ENCODE measurements at places on chromosomes 3 and 15. TPM values are rescaled to one million over a fixed set of nuclear protein-coding genes. Genes with fewer than 3 reads are reported as not detected.

- DNase-seq: no peak
Observed at GRCh38 chr3:111608383-111608782, 13.2 kb upstream of the ZBED2 start.

DNA sequence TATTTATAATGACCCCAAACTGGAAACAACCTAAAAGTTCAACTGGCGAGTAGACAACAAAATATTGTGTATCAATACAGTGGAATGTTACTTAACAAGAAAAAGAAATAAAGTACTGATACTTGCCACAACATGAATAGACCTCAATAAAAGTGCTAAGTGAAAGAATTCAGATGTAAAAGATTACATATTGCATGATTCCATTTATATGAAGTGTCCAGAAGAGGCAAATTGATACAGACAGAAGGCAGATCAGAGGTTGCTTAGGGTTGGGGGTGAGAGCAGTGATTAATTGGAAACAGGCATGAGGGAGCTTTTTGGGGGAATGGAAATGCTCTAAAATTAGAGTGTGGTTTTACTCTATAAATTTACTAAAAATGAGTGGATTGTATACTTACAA lies 183.3 kb downstream of the SATB1 start:
- DNase-seq: no peak

DNA sequence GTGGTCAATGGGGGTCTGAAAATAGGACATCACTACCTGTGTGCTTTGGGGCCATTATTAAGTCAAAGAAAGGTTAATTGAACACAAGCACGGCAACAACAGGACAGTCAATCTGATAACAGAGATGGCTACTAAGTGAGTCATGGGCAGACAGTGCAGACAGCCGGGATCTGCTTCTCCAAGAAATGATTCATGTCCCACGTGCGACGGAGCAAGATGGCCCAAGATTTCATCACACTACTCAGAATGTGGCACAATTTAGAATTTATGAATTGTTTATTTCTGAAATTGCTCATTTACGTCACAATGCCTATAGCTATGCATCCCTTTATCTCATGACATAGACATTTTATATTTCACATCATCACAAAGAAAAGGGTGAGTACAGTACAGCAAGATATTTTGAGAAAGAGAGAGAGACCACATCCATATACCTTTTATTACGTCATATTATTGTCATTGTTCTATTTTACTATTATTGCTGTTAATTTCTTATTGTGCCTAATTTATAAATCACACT lies 770.6 kb upstream of the NR2F2 start:
- DNase-seq: no peak

GRCh38 chr3:64238971-64239667 lies 13.9 kb upstream of the PRICKLE2 start:
- DNase-seq: peak; percentile 94

DNA sequence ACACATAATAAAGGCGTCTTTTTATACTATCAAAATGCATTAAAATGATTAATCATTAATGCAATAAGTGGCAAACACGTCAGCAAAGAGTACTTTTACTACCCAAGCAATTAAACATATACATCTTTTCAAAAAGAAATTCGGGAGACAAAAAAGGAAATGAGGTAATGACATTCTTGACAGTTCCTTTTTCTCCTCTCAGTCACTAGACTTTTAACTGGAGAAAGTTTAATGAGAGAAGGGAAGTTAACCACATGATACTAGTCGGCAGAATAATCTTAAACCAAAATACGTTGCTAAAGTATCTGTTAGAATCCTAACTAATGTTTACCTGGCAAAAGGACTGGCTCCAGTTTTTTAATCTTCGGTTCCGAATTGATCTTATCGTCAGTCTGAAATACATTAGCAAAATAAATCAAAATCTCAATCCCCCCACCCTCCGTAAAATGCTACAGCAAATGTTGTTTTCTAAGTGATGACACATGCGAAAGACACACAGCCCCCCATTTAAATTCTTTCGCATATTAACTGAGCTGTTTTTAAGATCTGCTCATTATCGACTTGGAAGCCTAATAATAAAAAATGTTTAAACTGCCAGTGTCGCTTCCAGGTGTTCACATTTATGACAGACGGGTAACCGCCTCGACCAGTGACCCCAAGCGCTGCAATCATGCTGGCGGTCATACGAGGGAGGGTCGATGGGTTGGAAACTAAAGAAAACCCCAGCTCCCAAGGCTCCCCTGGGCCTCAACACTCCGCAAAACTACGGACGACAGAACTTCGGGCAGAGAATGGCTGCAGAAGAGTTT lies 778 bp downstream of the MTMR10 start:
- peak; percentile 44 for DNase-seq

DNA sequence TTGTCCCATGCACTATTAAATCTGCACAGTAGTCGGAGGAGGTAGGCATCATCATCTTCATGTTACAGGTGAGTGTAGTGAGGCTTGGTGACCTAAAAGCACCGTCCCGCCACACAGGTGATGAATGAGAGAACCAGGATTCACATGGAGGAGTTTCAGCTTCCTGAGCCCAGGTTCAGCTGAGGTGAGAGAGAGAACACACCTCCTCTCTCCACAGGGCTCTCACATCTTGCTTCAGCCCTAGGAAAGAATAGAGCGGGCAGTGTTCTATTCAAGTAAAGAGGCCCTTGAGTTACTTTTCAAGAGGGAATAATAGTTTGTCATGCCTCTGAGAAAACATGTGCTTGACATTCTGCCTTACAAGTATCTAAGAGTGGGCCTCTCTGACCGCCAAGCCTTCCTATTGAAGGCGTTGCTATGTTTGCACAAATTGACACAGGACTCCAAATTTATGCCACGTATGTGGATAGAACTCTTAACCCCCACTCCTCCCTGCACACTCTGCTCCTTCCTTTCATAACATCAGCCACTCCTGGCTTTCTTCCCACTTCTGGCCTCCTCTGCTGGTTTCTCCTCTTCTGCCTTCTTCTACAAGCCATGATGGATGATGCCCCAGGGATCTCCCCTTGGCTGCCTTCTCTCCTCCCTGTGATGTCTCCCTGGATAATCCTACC lies 138.3 kb upstream of the ABHD17C start:
- peak; percentile 27 for DNase-seq

GRCh38 chr3:145704020-145704419 lies 457.0 kb downstream of the PLOD2 start:
- no peak for DNase-seq

- DNase-seq: no peak
Observed at GRCh38 chr3:106830334-106830733, 546.9 kb upstream of the CCDC54 start.

CCDC33 gene
- 0.14 TPM for polyA plus RNA-seq

PPM1M gene
- 22.5 TPM for polyA plus RNA-seq

DNA sequence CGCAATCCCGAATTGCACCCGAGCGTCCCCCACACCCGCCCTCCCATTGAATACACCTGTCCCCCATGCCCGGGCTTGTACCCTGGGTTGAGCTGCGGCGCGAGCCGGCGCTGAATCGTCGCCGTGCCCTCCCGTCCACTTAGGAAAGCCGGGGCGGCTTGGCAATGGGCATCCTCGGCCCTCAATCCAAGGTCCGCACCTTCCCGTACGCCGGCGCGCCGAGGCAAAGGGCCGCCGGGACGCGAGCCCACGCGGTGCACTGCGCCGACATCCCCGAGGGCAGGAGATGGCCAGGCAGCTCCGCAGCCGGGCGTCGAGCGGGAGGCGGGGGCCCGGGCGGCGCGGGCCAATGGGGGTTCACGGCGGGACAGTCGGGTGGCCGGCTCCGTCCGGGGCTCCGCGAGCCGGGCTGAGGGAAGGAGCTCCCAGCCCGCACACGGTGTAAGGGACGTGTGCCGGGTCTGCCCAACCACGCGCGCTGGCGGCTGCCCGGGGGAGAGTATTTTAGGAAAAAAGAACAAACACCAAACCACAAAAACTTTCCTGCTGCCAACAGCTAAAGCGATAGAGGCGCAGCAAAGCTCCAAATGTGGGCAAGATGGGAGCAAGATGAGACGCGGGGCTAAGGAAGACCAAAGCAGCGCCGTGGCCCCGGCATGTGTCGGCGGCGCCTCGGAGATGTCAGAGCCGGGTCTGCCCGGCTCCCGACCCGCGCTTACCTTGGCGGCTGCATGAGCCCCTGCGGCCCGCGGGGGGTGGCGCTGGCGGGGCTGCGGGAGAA lies 621 bp downstream of the RGMA start:
- peak; percentile 57 for DNase-seq

TRPM1 gene
- polyA plus RNA-seq: not detected

ITGA11 gene
- polyA plus RNA-seq: 4.1 TPM

TM2D3 gene
- 39.6 TPM for polyA plus RNA-seq

DNA sequence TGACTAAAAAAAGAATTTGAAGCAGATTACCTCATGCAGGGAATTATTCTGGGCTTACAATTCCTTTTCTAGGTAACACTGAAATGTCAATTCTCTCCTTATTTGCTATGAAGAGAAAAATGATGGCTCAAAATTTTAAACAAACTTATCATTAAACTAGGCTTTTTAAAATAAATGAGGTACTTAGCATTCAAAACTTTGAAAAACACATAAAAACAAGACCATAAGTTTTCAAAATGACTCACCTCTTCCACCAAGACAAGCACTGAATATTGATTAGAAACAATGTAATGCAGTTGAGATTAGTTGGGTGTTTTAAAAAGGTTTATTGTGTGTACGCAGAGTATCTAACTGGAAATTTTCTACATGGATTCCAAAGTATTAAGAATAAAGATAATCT lies 154.6 kb downstream of the ADAM10 start:
- DNase-seq: no peak

GOLGA8O gene
- not detected for polyA plus RNA-seq

- no peak for DNase-seq
Observed at GRCh38 chr15:35991386-35991785, 445.4 kb upstream of the DPH6 start.

DNA sequence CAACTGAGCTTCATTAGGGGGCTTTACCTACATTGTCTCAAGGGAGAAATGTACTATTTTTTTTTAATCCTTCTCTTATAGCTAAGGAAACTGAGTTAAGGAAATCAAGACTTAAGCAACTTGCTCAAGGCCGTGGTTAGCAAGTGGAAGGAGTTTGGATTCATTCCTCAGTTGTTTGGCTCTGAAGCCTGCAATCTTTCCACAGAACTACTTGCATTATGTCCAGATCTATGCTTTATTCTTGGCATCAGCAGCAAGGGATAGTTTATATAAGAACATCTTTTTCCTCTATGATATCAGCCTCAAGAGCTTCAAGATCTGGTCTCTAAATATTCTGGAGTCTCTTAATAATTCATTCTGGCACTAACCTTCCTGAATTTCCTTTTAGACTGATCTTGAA lies 182.4 kb downstream of the SV2B start:
- peak; percentile 59 for DNase-seq

Data from muscle of leg (tissue), 16 donors.